Central memory CD4-positive, alpha-beta T cell (primary cell): ENCODE measurements at places on chromosomes 5 and 9.

- no peak for DNase-seq
Observed at GRCh38 chr5:42887097-42887496, 75.4 kb upstream of the SELENOP start.

- no peak for DNase-seq
Observed at GRCh38 chr5:138966236-138966985, 91.3 kb upstream of the LRRTM2 start.

DNA sequence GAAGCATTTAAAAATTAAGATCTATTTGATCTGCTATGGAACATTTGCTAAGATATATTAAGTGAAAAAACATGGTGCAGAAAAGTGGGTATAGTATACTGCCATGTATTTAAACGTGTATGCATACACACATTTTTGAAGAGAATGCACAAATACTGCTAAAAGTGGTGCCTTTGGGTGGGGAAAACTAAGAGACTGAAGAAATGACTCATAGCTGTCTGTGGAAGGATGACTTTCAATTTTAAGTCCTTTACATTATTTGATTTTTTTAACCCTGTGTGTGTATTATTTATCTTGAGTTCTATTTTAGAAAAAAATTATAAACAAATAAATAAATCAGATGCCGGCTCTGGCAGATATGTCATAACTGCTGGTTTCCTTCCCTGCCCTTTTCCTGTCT, 120.7 kb upstream of the SLIT3 start:
- no peak for DNase-seq

- no peak for DNase-seq
Observed at GRCh38 chr5:32981061-32981460, 269.9 kb downstream of the NPR3 start.

DNA sequence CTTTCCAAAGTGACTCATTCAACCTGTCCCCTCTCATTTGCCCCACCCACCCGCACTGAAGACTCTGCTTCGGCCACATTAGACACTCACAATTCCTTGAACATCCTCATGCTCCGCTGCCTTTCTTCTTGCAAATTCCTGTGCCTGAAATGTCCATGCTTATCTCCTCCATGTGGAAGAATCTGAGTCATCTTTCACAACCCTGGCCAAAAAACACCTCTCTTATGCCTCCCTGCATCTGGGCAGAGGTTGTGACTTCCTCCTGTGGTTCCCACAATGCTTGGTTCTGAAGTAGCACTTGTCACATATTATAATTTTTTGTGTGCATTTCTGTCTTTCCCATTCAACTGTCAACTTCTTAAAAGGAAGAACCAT, 238.6 kb downstream of the ENC1 start:
- no peak for DNase-seq

GRCh38 chr5:65776441-65777141, 54.6 kb downstream of the NLN start:
- no peak for DNase-seq

DNA sequence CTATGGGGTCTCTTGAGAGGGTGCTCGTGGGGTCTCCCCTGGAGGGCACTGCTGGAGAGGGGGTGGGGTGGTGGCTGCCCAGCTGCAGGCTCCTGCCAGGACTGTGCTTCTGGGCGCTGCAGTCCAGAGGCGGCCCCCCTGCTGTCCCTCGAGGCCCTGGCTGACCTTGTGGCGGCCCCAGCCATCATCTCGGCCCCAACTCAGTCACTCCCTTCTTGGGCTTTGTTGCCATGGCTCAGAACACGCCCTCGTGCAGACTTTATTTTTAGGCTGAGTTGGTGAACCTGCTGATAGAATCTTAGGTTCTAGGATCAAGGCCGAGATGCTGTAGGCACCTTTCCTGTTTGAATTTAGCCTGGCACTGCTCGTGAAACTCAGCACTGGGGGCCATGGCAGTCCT, 22.8 kb downstream of the FBXW5 start:
- DNase-seq = no peak
